ENCODE measurements at places on chromosomes 2 and 18.

DNA sequence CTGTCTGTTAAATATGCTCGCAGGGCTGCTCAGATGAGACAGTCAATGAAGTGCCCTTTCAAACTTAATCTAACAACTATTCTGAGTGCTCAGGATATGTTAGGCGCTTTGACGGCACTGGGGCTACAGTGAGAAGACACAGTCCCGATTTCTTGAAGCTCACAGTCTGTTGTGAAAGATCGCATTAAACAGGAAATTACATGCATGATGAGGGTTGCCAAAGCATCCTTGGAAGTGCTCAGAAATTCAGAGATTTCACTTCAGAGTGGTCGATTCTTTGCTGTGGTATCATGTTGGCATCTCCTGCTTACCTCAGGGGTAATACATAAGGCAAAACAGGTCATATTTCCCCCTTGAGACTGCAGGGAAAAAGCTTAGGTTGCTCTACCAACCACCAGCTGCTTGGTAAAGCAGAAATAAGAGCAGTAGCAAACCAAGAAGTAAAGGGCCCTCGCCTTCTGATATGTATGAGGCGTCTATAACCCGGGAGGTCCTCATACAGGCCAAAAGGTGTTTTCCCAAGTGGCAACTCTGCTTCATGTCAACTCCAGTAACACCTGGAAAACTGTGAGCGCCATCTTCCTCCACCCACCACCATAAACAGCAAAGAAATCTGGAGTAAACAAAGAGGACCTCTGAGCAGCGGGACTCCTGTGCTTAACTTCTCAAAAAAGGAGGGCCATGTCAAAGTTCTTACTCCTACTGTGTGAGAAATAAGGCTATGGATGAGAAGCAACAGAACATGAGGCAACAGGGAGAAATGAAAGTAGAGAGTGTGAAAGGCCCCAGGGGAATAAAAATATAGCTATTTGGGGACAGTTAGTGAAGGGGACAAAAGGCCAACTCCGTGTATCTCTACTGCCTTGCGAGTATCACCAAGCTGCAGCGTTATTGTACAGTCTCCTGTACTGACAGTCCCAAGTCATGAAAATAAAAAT lies 79.3 kb downstream of the CLHC1 start:
- DNase-seq = no peak

GRCh38 chr2:71829008-71829407 lies 318.7 kb downstream of the CYP26B1 start:
- DNase-seq = peak; percentile 84

GRCh38 chr2:148754864-148755263 lies 110.3 kb downstream of the EPC2 start:
- DNase-seq = no peak

DNA sequence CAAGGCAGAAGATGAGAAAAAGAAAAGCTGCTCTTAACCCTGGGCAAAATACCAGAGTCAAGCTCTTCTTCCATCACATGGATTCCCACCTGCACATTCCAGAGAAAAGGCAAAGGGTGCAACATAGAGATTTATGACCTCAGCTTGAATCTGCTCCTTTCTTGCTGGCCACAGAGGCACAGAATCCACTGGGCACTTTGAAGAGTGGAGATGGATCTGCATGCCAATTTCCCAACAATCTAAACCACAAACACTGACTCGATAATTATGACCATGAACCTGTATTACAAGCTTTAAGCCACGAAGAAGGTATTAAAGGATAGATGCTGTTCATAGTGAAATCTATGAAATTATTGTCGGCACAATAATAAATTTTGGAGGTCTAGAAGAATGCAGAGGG lies 237.3 kb downstream of the PID1 start:
- DNase-seq = peak; percentile 44

- DNase-seq = no peak
Measured at GRCh38 chr2:234212534-234212933, 162.0 kb downstream of the SPP2 start.

DNA sequence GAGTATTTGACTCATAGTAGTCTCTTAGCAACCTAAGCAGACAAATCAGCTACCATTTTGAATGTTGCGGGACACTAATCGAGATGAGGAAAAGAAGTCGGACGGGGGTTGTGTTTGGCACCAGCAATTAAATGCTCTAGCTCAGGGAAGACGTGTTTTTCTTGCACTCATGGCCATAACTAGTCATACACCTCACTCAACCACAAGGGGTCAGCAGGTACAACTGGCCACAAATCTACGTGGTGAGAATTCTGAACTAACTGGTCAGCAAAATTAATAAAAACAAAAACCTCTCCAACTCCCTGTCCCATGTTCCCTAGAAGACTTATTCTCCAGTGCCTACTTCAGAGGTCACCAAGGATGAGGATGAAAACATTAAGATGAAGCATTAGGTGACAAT lies 1467.8 kb downstream of the DPP10 start:
- DNase-seq = no peak

- no peak for DNase-seq
Measured at GRCh38 chr2:60957643-60958042, 59.9 kb upstream of the PEX13 start.
